ENCODE measurements at places on chromosomes 2 and 18.

- DNase-seq: no peak
Observed at GRCh38 chr2:127570282-127571250, 35.1 kb downstream of the MYO7B start.

- peak; percentile 16 for DNase-seq
Observed at GRCh38 chr2:210072922-210073509, 70.6 kb downstream of the RPE start.

DNA sequence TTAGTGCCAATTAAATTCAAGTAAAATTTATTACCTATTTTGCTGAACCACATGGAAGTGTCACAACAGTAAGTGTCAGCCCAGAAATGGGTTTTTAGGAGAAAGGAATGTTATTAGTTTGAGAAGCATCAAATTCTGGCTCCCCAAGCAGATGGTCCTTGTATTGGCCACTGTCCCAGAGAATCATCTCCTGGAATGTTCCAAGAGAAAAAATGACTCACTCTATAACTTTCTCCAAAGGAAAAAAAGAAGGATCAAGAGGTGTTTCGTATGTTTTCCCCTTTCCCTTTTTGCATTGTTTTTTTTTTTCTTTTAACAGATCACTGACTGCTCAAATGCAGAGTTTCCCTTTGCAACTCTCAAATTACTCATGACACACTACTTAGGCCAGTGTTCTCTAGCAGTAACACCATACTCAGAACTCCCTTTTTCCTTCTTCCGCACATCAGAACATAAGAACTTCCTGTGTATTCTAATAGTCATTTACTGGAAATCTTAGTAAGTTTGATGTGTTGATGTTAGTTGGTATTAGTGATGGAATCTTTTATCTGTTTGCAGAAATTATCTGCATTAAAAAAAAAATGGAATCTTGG lies 390.3 kb downstream of the GPD2 start:
- DNase-seq: no peak

GRCh38 chr2:144986691-144987090 lies 466.8 kb upstream of the ZEB2 start:
- no peak for DNase-seq

- no peak for DNase-seq
Observed at GRCh38 chr2:942775-943460, 7.7 kb upstream of the SNTG2 start.

DNA sequence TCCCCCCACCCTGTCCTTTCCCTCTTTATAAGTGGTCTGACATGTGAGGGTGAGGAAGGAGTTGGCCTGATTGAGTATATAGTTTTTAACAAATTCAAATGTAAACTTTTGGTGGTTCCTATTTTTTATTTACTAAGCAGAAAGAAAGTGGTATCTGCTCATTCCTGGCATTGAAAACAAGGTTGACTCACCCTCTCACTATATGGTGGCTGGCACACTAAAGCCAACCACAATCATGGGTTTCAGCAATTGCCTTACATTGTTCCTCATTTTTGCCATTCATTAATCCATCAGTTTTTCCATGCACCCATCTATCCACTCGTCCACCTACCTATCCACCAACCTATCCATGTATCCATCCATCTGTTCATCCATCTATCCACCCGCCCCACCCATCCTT lies 75.4 kb upstream of the IGFBP5 start:
- no peak for DNase-seq

DNA sequence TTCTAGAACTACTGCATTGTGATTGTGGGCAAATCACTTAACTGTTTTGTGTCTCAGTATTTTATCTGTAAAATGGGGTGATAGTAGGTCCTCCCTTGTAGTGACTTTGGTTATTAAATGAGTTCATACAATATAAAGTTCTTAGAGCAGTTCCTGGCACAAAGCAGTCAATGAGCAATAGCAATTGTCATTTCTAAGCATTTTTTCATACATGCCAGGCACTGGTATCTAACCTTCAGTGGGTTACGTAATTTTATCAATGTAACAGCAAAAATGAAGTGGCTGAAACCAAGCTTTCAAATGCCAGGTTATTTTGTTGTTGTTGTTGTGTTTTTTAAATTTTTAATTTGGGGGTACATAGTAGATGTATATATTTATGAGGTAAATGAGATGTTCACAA lies 401.9 kb downstream of the MEIS1 start:
- DNase-seq: no peak

GRCh38 chr2:74576211-74576862 lies 21.8 kb downstream of the DOK1 start:
- DNase-seq: no peak

DNA sequence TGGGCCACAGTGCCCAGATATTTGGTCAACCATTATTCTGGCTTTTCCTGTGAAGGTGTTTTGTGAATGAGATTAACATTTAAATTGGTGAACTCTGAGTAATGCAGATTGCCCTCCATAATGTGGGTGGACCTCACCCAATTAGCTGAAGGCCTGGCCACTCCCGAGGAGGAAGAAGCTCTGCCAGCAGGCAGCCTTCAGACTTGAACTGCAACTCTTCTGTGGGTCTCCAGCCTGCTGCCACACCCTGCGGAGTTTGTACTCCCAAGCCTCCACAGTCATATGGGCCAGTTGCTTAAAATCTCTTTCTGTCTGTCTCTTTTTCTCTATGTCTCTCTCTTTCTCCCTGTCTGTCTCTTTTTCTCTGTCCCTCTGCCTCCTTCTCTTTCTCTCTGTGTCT lies 262.7 kb downstream of the MYCN start:
- no peak for DNase-seq

- no peak for DNase-seq
Observed at GRCh38 chr2:179435000-179435399, 170.4 kb upstream of the SESTD1 start.

GRCh38 chr2:37244017-37244416 lies 12.6 kb downstream of the NDUFAF7 start:
- no peak for DNase-seq

DNA sequence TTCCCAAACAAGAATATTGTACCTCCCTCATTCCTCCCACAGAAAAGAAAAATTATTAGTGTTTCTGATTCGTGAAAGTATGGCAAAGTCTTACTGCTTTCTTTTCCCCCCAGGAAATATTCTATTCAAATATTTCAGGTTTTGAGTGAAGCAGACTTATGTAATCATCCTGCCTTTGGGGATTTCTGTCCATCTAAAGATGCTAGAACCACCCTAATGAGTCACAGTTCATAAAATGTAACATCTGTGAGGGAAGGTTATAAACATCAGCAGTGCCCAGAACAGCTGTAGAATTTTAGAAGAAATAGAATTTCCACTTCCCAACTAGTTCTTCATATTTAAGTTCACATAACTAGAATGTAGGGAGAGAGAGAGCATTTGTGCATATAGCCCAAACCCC lies 39.0 kb downstream of the EEF1B2 start:
- no peak for DNase-seq

DNA sequence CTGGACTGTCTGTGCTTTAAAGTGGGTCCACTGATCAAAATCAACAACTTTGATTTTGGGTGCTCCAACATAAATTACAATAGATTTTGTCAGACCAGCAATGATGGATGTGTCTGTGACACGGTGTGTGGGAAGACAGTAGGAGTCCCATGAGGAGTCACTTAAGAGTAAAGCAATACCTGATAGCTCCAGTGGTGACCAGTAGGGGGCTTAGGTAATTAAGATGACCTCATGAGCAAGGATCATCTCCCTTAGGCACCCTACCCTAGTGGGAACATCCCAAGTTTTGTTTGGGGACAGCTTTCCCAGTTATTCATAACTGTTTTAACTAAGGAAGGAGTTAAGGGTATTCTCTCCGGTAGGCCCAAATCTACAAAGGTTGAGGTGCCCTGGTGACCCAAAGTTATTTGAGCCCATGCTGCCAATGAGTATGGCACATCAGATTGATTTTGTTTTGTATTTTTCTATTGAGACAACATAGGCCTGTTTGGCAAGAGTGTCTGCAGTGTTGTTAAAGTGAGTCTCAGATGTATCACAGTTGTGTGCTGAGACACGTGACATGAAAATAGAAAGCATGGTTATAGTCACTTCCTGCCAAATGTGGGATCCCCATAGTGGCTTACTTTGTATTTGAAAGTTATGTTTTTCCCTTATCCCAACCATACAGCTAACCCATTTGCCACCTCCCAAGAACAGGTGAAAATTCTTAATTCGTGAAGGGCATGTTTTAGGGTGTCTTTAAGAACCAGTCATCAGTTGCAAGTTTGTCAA lies 1337.6 kb upstream of the SLC39A10 start:
- no peak for DNase-seq

DNA sequence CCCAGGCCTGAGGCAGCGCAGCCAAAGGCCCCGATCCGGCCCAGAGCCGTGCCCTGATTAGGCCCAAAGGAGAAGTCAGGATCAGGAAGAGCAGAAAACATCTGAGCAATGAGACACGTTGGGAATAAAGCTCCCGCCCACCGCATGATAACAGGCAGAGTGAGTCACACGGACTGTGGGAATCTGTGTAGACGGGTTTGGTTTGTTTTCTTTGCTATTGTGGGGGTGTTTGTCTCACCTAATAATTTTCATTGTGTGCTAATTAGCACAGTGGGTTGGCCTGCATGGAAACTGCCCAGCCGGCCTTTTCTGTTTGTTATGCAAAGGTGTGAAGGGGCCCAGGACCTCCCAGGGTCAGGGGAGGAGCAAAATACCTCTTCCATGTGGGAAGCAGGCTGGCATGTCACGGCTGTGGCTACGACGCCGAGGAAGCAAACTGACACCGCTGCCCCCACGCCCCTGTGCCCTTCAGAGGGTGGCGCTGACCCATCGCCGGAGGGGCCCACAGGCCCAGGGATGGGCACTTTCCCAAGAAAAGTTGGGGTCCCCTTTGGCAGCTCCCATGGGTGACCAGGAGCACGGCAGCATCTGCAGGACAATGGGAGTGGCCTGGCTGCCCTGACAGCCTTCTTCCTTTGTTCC lies 68.4 kb upstream of the CTDP1 start:
- peak; percentile 11 for DNase-seq

GRCh38 chr2:1610096-1610485 lies 134.2 kb downstream of the PXDN start:
- no peak for DNase-seq

DNA sequence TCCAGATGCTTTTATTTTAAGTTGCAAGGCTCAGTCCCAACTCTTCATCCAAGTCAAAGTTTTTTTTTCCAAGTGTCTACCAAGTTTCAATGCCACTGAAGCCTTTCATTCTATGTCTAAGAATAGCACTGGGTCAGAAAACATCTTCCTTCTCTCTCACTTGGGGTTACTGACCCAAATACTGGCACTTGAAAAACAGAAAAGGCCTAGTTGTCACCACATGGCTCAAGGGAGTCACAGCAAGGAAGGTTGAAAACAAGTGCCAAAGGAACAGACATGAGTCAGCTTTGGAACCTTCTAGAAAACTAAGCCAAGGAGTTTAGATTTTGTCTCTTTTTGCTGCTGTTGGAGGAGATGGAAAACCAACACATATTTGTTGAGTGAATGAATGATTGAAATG lies 146.5 kb downstream of the COPS8 start:
- no peak for DNase-seq

- no peak for DNase-seq
Observed at GRCh38 chr2:42096869-42097591, 49.2 kb downstream of the PKDCC start.

DNA sequence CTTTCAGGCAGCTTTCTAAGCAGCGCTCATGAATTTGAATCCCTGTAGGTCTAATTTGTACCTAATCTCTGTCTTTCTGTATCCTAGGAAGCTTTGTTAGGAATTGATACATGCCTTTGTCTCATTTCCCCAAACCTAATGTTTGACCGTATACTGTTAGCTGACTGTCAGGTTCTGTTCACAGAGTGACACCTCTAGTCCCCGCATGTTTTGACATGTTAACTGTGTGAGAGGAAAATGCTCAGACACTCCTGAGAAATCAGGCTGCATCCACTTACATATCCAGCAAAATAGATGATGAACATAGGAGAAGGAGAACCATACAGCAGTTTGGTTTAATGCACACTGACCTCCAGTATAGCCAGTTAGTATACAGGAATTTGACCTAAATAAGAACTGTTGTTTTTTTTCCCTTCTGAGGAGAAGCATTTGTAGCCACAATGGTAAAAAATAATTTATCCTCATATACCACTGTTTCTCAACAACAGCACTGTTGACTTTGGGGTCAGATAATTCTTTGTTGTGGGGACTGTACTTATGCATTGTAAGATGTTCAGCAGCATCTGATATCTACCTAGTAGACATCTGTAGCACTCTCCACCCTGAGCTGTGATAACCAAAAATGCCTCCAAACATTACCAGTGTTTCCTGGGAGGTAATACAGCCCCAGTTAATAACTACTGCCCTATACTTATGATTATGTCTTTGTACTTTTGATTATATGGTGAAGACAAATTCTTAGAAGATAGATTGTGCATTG lies 130.9 kb downstream of the NCOA1 start:
- DNase-seq: no peak

- no peak for DNase-seq
Observed at GRCh38 chr18:12406371-12407111, 1.2 kb upstream of the PRELID3A start.

DNA sequence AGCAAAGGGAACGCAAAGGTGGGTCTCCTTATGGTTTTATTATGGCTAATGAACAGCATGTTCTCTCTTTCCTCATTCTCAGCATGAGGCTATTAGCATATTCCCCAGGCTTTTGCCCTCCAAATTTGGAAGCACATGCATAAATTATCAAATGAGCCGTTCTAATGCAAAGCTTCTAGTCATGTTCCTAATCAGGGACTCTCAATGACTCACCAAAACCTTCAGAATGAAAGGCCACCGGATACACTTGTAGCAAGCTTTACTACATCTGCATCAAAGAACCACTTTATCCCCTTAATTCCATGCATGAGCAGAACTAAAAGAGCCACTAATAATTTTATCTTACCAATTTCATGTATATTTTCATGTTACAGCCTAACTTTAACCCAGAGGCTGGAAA lies 310.5 kb downstream of the LRATD1 start:
- no peak for DNase-seq

- DNase-seq: no peak
Observed at GRCh38 chr18:9321736-9322135, 12.8 kb upstream of the TWSG1 start.

DNA sequence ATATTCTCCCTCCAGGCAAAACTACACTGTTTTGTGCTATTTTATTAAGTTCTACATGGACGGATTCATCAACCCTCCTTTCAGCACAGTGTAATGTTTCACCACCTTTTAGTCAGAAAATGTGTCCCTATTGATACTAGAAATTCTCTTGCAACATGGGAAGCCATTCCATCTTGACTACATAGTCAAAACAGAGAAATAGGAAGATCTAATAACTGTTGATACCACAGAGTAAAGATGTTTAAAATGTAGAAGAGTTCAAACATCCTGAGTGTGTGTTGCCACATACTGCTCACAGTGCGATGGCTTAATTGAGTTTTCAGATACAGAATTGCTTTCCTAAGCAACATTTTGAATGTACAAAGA lies 492.2 kb upstream of the RAB12 start:
- DNase-seq: no peak

- DNase-seq: no peak
Observed at GRCh38 chr2:100853909-100854810, 34.2 kb downstream of the NPAS2 start.
